PC-9 (cell line): ENCODE measurements at places on chromosomes 6 and 20.

DNA sequence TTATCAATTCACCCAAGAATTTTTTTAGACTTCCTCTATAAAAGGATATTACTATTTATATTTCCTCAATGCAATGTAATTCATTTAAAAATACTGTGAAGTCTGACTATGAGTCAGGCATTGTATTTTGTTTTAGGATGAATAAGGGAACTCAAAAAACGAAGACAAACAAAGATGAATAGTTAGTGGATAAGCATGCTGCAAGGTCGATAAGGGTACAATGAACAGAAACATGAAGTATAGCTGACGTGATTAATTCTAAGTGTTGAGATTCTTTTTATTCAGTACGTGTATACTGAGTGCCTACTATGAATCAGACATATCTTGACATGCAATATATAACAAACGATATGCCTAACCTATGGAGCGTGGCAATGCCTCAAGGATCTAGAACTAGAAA lies 105.4 kb downstream of the PDE10A start:
- no peak for DNase-seq

- no peak for DNase-seq
Observed at GRCh38 chr20:3326779-3327521, 80.5 kb downstream of the DNAAF9 start.

- no peak for DNase-seq
Observed at GRCh38 chr20:37801921-37802320, 101.0 kb upstream of the VSTM2L start.

DNA sequence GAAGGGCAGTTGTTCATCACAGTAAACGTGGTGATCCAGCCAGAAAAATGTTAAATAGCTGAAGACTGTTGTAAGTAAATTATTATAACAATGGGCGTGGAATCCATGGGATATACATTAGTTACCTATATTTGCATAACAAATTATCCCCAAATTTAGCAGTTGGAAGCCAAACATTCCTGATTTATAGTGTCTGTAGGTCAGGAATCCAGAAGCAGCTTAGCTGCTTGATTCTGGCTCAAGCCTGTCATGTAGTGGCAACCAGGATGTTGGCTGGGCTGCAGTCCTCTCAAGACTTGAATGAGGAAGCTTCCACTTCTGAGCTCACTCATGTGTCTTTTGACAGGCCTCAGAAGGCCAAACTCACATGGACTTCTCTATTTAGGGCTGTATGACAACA lies 6.9 kb upstream of the ADGRB3 start:
- no peak for DNase-seq

DNA sequence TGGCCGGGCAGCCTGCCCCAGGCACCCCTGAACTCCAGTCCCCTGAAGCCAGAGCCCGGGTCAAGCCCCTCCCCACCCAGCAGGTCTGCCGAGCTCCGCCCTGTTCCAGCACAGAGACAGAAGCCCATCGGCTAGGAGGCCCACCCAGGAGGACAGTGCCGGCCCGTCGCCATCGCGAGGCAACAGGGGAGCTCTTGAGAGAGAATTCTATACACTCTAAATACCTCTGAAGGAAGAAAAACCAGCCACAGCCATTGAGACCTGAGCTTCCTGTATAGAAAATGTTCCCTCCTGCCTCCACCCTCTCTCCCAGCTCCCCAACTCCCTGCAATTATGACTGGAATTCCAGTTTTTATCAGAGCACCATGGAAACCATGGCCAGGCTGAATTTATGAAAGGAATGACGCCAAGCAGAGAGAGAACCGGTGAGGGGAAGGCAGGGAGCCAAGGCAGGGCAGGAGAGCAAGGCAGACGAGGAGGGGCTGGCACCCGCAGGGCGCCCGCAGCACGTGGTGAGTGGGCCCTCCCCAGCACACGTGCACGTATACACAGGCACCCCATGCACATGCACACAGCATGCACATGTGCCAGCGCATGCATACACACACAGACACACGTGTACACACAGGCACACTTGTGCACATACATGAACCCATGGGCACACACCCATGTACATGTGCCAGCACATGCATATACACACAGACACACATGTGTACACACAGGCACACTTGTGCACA lies 27.6 kb upstream of the MRGBP start:
- peak; percentile 72 for DNase-seq

- no peak for DNase-seq
Observed at GRCh38 chr20:16607364-16608276, 34.4 kb upstream of the KIF16B start.

GRCh38 chr6:15106958-15107643 lies 138.8 kb upstream of the JARID2 start:
- DNase-seq = no peak

- DNase-seq = peak; percentile 64
Observed at GRCh38 chr6:3844097-3844463, 5.1 kb upstream of the FAM50B start.

- no peak for DNase-seq
Observed at GRCh38 chr6:150668900-150669302, 69.2 kb downstream of the PLEKHG1 start.

DNA sequence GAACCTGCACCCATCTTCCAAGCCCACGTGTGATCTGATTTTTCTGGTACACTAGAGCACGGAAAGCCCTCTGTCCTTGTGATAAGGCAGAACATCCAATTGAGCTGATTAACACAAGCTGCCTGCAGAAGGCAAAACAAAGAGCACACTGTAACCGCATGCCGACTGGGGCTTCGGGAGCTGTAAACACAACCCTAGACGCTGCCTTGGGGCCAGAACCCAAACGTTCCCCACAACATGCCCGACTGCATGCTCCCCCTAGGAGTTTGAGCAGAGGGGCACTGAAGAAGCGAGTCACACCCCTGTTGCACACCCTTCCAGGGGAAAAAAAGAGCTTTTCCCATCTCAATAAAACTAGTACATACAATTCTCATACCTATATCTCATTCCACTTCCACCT lies 470.7 kb downstream of the HTR1B start:
- DNase-seq = no peak

DNA sequence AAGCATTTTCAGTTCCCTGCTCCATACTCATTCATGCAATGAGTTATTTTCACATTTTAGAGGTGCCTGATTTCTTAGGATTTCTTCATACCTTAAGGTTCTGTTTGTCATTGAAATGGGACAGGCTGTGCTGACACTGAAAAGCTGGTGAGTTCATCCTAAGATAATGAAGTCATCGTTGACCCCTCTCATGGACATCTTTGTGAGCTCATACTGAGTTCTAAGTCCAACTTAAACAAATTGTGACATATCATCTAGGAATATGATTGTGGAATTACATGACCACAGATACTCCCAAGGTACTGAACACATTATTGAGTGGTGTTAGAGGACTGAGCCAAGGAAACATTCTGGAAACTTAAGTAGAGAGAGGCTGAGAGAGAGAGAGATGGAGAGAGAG lies 224.8 kb upstream of the JAG1 start:
- DNase-seq = no peak

DNA sequence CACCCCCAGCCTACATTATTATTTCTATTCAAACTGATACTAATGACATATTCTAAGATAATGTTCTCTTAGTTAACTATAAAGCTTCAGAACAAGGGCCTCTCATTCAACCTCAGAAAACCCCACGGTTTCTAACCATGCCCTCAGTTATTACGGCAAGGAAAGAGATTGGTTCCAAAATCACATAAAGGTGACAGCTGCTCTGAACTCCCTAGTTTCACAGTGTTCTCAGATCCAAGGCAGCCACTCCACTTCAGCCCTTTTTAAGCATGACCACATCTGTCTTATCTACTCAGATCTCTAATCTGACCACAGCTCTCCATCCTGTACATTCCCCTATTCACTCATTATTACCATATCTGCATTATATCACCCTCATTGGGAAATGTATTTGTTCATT lies 98.8 kb upstream of the CEP85L start:
- DNase-seq = no peak

DNA sequence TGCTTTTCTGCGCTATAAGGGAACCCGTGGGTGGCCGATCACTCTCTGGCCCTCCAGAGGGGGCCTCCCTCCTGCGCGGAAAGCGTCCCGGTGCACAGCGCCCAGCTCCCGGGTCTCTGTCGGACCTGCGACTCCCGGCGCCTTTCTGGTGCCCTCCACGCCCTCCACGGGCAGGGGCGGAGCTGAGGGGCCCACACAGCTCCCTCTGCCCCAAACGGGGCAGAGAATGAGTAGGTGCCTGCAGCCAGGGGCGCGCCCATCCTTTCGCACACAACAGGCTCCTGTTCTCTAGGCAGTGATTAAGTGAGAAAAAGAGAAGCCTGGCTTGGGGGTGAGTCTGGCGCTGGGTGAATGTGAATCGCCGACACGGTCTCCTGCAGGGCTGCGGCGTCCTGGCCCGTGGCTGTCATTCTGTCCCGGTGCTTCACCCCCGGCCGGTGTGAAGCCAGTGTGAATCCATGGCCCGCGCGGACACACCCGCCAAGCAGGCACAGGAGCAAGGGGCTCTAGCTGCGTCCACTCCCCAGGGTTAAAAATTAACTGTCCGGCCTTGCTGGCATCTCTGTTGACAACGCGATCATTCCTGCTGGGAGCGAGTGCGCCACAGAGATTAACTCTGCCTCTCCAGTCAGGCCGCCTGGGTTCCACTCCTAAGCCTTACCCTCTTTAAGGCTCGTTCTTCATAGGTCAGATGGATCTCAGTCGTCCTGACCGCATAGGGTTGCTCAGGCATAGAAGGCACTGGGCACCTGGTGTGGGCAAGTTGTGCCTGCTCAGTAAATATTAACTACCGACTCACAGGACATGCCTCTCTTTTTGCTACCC lies 88.8 kb downstream of the PCSK2 start:
- DNase-seq = no peak

DNA sequence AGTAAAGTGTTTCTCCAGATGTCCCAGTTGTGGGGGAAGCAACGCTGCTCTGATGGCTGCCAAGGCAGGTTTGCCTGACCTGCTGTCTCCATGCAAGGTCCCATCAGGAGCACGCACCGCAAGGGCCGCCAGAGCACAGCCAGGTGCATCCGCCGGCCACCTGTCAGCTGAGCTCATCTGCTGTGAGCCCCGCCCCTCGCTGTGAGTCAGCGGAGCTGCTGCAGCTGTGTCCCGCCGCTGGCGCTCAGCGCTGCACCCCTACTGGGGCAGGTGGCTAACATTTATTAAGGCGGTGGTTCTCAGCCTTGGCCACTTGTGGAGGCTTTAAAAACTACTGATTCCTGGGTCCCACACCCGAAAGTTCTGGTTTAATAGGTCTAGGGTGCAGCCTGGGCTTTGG lies 225.7 kb downstream of the UST start:
- peak; percentile 69 for DNase-seq

GRCh38 chr6:5497896-5498578 lies 236.7 kb downstream of the FARS2 start:
- no peak for DNase-seq

DNA sequence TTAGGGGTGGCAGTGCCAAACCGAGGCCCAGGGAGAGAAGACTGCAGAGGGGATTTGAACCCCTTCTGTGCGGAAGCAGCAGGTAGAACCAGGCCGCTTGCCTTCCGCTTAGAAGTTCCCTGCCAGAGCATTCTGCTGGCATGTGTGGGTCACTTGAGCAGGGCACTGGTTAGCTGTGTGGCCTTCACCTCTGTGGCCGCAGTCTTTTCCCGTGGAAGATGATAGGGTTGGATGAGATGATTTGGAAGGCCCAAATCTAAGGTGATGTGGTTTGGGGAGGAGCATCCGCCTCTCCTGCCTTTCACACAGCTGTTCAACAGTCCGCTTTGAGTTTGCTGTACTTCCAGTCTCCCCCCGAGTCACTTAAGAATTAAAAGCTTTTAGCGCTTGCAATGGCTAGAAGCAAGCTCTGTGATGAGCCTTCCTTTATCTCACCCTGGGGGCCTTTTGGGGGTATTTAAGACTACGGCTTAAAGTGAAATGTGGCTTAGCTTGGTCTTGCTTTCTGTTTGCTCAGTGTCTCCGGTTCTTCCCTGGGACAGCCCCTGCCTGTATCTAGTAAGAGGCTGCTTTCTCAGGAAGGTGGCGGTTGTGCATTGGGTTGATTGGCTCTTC lies 743 bp downstream of the CMTR1 start:
- no peak for DNase-seq

DNA sequence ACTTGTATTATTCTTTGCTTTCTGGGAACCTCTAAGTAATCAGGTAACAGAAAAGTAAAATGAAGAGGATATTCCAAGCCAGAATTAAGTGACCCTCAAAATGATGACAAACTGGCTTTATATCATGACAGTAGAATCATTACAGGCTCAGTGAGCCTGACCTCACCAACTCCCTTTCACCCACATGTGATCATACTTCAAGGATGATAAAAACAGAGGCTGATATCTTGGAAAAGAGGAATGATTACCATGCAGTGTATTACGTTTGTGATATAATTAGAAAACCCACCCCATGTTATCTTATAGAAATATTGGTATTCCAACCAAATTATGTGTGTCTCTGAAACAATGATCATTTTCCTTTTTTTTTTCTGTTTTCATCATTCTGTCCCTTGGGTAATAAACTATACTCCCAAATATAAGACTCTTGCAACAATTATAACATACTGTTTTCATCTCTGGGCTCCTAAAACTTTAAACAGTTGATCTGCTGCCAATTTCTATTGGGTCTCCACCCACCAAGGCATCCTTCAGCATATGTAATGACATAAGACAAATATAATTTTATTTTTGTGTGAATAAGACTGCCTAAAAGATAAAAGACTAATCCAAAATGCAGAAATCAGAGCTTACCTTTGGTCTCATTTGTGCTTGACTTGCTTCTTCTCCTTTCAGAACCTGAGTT lies 115.7 kb downstream of the DST start:
- DNase-seq = no peak
